ENCODE measurements at places on chromosomes 7 and 10. TPM values are rescaled to one million over a fixed set of nuclear protein-coding genes. Genes with fewer than 3 reads are reported as not detected.

FGFR2 gene
- total RNA-seq, result 0.44 TPM

STAMBPL1 gene
- 30.6 TPM for total RNA-seq

CXCL12 gene
- total RNA-seq, result 0.31 TPM

TEX47 gene
- not detected for total RNA-seq

GOLGA7B gene
- 3.6 TPM for total RNA-seq

ADIRF gene
- total RNA-seq, result not detected

GPC2 gene
- 1.0 TPM for total RNA-seq

Data from A549 treated with Mapracorat at 1 μM for 4 hours (cell line).